Activated T-cell treated with anti-CD3 and anti-CD28 coated beads for 4 hours (primary cell): ENCODE measurements at places on chromosomes 6 and 20.

DNA sequence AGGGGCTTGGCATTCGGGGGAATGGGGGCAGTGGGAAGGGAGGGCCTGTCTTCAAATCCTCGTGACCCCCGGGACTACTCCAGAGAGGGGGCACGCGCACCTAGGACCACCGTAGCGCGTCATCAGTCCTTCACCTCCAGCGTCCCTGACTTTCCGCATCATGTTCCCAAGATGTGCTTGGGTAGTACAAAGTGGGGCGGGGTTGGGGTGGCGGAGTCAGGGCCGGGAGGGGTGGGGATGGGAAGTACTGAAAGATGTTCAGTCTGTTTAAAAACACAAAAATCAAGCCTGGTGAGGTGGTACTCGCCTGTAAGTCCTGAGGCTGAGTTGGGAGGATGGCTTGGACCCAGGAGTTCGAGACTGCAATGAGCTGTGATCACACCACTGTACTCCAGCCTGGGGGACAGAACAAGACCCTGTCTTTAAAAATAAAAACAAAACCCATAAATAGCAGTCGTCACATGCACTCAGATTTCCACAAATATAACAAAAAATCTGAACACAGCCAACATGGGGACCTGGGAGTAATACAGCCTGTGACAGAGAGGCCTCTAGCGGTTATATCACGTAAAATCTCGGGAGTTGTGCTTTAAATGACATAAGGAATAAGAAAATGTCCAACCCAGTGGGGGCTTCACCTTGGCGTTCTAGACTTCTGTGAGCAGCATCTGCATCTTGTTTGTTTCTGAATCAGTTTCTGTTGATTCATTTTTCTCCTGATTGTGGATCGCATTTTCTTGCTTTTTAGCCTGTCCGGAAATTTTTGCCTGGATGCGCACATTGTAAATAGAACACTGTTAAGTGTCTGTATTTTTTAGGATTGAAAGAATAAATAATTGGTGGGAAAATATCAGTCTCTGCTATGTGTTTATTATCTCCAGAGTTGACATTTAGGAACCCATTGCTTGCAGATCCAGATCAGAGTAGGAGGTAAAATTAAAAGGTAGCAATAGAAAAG is 698 bp upstream of the LRP11 start:
- DNase-seq, result peak; percentile 10

DNA sequence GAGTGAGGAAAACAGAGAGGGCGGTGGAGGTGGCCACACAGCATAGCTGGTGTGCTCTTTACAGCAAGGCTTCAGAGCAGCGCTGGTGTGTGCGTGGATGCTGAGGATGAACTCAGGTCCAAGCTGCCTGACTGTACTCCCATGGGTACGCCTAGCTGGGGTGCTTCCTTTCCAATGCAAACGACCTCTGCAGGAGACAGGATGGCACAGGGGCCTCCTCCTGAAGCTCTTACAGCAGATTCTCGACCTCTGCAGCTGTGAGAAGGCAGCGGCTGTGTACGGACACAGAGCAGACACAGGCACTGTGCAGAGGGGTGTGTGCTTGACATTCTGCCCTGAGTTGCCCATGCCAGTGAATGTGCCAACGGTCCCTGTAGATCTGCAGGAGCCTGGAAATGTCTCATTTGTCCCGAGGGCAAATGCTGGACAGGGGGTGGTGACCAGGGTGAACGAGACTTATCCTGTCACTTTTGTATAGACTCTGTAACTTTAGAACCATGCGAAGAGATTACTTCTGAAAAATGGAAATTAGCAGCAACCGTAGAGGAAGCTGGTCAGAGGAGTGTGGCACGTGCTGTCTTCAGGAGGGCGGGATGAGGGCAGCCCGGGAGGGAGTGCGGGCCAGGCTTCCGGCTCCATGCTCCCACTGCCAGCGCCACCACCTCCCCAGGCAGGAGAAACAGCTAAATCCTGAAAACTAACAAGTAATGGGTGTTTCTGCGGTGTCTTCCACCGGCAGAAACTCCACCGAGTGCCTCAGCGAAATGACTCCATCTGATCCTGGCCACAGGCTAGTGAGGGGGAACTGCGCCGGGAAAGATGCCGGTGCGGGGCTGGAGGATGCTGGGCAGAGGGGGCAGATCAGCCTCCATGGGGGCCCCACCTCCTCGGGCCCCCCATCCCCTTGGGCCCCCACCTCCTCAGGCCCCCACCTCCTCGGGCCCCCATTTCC is 120.9 kb upstream of the RPS6KA2 start:
- no peak for DNase-seq

- DNase-seq, result no peak
Observed at GRCh38 chr6:6586167-6586566, 2.4 kb upstream of the LY86 start.

GRCh38 chr6:117938311-117938995 is 31.4 kb downstream of the SLC35F1 start:
- no peak for DNase-seq

- DNase-seq, result no peak
Observed at GRCh38 chr6:121811106-121811505, 375.7 kb downstream of the GJA1 start.

- peak; percentile 19 for DNase-seq
Observed at GRCh38 chr6:136647363-136647852, 97.2 kb upstream of the MAP7 start.

DNA sequence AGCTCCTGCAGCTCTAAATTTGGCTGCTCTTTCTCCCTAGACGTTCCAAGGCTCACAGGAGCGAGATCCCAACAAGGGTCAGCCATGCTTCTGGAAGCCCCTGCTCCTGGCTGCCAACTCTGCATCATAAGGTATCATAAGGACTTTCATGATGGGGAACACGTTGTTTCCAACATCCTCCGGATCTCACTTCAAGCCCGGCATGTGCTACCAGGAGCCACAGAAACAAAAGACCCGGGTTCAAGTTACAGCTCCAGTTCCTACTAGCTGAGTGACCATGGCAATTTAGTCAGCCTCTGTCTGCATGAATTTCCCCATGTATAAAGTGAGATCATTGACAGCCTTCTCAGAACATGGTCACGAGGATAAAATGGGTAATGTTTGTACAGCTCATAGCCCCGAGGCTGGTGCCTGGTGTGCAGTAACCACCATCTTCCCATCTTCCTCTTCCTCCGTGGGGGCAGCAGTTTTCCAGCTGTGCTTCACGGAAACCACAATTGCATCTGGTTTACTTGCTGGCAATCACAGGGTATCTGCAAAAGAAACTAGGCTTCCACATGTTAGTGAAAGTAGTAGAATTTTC is 209.0 kb upstream of the ECI2 start:
- DNase-seq, result no peak

- no peak for DNase-seq
Observed at GRCh38 chr20:53760025-53760441, 166.4 kb upstream of the ZNF217 start.

- DNase-seq, result no peak
Observed at GRCh38 chr20:62830251-62830650, 13.4 kb downstream of the COL9A3 start.

DNA sequence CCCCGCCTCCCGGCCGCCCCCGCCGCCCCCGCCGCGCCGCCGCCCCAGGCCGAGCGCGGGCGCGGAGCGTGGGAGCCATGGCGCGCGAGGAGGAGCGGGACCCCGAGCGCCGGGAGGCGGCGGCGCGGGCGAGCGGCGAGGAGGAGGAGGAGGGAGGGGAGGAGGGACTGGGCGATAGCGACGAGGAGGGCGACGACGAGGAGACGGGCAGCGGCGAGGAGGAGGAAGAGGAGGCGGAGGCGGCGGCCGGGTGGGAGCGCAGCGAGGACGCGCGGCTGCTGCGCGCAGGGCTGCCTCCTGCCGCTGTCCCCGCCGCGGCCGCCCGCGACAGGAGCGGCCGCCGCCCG is at the start of gene SLC24A3:
TSS of gene SLC24A3 (plus strand) at position 174 of the 347 bp plus-strand sequence.
- DNase-seq, result no peak

- DNase-seq, result no peak
Observed at GRCh38 chr6:130670142-130670541, 157.1 kb upstream of the SMLR1 start.

DNA sequence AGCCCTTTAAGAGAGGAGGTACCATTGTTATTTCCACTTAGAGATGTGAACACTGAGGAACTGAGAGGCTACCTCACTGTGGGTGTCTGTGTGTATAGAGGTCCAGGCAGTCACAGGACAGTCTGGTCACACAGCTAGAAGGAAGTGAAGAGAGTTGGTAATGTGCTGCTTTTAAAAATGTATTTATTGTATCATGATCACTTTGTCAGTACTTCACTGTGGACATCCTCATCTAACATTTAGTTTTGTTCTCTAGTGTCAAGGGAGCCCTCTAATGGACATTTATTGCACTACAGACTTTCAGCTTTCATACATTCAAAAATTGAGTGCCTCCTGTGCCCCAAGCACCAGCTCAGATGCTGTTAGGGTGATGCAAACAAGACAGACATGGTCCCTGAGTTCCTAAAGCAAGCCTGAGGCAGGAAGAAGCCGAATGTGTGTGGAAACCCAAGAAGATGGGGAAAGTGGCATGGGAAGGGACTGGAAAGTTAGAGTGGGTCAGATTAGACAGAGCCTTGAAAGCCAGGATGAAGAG is 123.0 kb downstream of the SLC16A10 start:
- no peak for DNase-seq

DNA sequence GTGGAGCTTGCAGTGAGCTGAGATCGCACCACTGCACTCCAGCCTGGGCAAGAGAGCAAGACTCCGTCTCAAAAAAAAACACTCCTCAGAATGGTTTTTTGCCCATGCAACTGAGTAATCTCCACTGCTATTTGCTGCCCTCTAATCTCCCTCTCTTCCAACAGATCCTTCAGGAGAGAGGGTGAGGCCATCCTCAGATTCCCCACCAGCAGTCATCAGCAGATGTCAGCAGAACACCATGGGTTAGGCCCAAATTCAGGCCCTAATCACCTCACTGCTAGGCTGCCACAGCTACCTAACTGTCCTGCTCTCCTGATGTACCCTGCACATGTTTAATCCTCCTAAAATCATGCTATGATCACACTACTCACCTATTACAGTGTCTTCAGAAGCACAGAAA is 63.2 kb upstream of the BEND6 start:
- no peak for DNase-seq

DNA sequence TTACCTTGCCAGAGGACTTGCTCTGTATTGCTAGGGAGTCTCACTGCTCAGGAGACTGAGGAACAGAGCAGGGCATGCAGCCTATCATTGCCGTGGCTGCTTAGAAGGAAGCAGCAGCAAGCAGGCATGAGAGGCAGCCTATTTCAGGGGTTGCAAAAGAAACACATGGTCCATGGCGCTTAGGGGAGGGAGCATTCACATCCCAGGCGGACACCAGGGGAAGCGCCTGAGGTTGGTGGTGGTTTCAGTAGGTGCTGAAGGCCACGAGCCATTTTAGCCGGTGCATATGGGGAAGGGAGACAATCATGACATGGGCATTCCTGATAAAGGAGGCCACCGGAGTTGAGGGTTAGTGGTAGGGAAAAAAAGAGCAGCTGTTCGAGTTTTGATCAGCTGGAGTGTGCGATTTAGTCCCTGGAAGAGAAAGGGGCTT is 20.9 kb downstream of the FARS2 start:
- DNase-seq, result no peak

- DNase-seq, result no peak
Observed at GRCh38 chr6:20539387-20539786, 5.1 kb downstream of the CDKAL1 start.

GRCh38 chr6:31094389-31094881 is 17.9 kb downstream of the C6orf15 start:
- DNase-seq, result no peak

GRCh38 chr6:26554697-26555504 is 16.7 kb downstream of the HMGN4 start:
- peak; percentile 42 for DNase-seq

GRCh38 chr20:34536798-34537394 is 20.7 kb downstream of the DYNLRB1 start:
- DNase-seq, result no peak

DNA sequence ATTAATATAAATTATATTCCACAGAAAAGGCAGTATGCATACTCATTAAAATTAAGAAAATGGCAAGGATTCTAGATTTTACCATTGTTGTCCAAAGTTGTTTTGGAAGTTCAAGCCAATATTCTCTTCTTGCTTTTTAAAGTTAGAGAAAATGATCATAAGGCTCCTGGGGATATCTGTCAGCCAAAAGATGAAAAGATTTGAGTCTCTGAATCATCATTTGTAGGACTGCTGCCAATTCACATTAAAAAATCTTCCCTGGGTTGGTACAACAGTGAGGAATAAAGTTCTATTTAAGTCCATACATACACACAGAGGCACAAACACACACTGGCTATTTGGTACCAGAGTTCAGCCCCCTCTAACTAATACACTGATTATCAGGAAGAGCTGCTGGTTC is 620.1 kb downstream of the COL12A1 start:
- DNase-seq, result no peak

- no peak for DNase-seq
Observed at GRCh38 chr6:13990796-13991195, 66.0 kb downstream of the RNF182 start.

- DNase-seq, result peak; percentile 83
Observed at GRCh38 chr6:31575335-31575901, at the start of gene TNF. Gene TNF (plus strand): TSS chr6:31575565. CDS start chr6:31575742, 177 bp downstream.

DNA sequence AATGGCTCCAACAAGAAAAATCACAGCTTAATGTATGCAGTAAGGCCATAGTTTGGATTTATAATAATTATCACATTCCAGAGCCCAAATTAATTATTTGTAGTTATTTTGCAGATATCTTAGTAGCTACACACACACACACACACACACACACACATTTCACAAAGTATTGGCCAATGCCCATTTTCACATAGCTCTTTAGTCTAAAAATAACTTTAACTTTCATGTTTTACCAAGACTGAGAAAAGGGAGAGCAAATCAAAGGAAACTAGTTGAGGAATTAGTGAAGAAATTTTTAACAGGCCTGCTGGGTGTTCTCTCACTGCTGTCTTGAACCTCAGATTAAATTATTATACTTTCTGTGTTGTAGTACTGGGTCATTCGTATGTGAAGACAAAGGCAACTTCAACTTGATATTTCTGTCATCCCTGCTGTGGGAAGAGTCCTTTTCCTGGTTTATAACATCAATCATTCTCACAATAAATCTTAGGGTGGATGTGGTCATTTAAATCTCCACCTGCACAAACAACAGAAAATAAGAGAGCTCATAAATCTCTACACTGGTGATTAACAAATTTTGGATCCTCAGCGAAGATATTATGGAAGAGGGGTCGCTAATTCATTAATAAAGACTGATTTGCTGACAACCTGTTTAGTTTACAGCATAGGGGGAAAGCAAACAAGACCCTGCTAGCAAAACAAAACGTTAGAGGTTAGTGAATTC is 1.6 kb upstream of the TCF21 start:
- DNase-seq, result no peak

DNA sequence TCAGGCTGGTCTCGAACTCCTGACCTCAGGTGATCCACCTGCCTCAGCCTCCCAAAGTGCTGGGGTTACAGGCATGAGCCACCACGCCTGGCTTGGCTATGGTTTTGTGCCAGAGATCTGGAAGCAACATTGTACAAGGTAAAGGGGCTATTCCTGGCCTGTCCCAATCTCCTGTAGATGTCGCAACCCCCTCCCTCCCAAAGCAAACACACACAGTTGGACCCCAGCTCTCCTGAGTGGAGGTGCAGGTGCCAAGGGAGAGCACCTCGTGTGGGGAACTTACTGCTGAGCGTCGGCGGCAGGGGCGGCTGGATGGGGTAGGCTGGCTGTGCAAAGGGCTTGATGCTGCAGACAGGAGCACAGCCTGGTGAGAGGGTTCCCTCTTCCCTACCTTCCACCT is 8.8 kb downstream of the RPL10A start:
- no peak for DNase-seq
